Brain (organoid and tissue), 16 donors: ENCODE measurements at places on chromosomes 12 and 14. TPM values are rescaled to one million over a fixed set of nuclear protein-coding genes. Genes with fewer than 3 reads are reported as not detected.

The RPL10L gene
- polyA plus RNA-seq, result not detected

The PLD4 gene
- 6.0 TPM for polyA plus RNA-seq

The KCNK10 gene
- polyA plus RNA-seq, result 15.8 TPM

The SRSF9 gene
- polyA plus RNA-seq, result 182 TPM

The TAS2R30 gene
- not detected for polyA plus RNA-seq

The NYNRIN gene
- 6.4 TPM for polyA plus RNA-seq

The TAS2R7 gene
- polyA plus RNA-seq, result not detected

The LTBP2 gene
- 2.8 TPM for polyA plus RNA-seq

The KRT2 gene
- polyA plus RNA-seq, result not detected

The NPC2 gene
- polyA plus RNA-seq, result 149 TPM

The RNF212B gene
- not detected for polyA plus RNA-seq

The ZDHHC22 gene
- polyA plus RNA-seq, result 30.2 TPM

The LMNTD1 gene
- not detected for polyA plus RNA-seq

The ADAMTS20 gene
- polyA plus RNA-seq, result not detected

The FAM234B gene
- 17.1 TPM for polyA plus RNA-seq

The SCN8A gene
- polyA plus RNA-seq, result 3.6 TPM

The KRT78 gene
- polyA plus RNA-seq, result not detected

The DTD2 gene
- polyA plus RNA-seq, result 7.6 TPM

The CCDC63 gene
- polyA plus RNA-seq, result not detected

The VDR gene
- polyA plus RNA-seq, result 0.49 TPM

The RAB35 gene
- 40.8 TPM for polyA plus RNA-seq

The TPH2 gene
- not detected for polyA plus RNA-seq

The NPFF gene
- not detected for polyA plus RNA-seq

The AHNAK2 gene
- 6.6 TPM for polyA plus RNA-seq

The ASB2 gene
- polyA plus RNA-seq, result 0.70 TPM

The ARID4A gene
- 2.8 TPM for polyA plus RNA-seq

The SMIM10L1 gene
- polyA plus RNA-seq, result 4.7 TPM

The CLEC2A gene
- polyA plus RNA-seq, result not detected

The SERPINA12 gene
- polyA plus RNA-seq, result not detected

The KLHL33 gene
- not detected for polyA plus RNA-seq

The KCNH3 gene
- polyA plus RNA-seq, result 30.6 TPM

The BCL11B gene
- 1.6 TPM for polyA plus RNA-seq

The SRRM4 gene
- polyA plus RNA-seq, result 10.0 TPM

The GMPR2 gene
- polyA plus RNA-seq, result 71.7 TPM

The LRRC9 gene
- 1.0 TPM for polyA plus RNA-seq

The ZC2HC1C gene
- 5.8 TPM for polyA plus RNA-seq

The LRP1-AS gene
- not detected for polyA plus RNA-seq

The CAMKK2 gene
- 38.1 TPM for polyA plus RNA-seq

The KRT79 gene
- polyA plus RNA-seq, result not detected

The GALNT9 gene
- 17.7 TPM for polyA plus RNA-seq

The AP5M1 gene
- 20.5 TPM for polyA plus RNA-seq

The KITLG gene
- polyA plus RNA-seq, result 21.0 TPM
